Activated naive CD4-positive, alpha-beta T cell (primary cell): ENCODE measurements at places on chromosomes 5 and 9.

- no peak for DNase-seq
Measured at GRCh38 chr9:115643948-115644727, 509.5 kb upstream of the PAPPA start.

- DNase-seq: no peak
Measured at GRCh38 chr9:32092031-32092430, 292.4 kb upstream of the ACO1 start.

- no peak for DNase-seq
Measured at GRCh38 chr9:80555782-80556325, 984.1 kb downstream of the TLE4 start.

- no peak for DNase-seq
Measured at GRCh38 chr5:165795073-165795472, 2289.7 kb downstream of the MAT2B start.

DNA sequence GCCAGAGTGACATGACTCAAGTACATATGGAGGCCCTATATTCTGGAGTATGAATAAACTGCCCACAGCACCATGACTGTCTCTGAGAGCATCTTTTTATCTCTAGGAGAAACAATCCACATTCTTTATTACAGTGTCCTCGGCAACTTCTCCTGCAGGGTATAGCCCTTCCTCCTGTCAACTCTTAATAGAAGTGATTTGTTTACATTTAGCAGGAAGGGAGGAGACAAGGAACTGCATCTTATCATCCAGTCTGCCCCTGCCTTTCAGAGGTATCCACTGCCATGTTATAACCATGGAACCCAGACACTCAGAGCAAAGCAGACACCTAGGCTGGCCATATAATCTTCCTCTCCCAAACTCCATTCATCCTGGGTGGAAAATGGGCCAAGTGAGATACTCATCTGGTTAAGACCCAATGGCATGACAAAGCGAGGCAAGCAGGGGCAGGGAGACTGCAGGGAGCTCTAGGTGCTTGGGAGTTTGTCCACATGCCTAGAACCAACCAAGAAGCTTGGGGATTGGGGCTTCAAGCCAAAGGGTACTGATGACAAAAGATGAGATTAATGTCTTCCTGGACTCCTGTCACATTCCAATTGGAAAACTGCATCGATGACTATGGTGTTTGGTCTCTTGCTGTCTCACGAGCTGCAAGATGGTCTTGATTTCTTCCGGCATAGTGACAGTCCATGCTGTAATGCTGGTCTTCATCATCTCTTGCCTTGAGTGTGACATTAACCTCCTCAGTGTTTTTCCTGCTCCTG lies 620.5 kb upstream of the KLF4 start:
- no peak for DNase-seq

- DNase-seq: no peak
Measured at GRCh38 chr5:181223729-181224389, 778 bp downstream of the TRIM41 start.
